ENCODE measurements at places on chromosomes 4 and X.

GRCh38 chr4:153521478-153521877, 55.3 kb downstream of the TMEM131L start:
- DNase-seq: no peak

DNA sequence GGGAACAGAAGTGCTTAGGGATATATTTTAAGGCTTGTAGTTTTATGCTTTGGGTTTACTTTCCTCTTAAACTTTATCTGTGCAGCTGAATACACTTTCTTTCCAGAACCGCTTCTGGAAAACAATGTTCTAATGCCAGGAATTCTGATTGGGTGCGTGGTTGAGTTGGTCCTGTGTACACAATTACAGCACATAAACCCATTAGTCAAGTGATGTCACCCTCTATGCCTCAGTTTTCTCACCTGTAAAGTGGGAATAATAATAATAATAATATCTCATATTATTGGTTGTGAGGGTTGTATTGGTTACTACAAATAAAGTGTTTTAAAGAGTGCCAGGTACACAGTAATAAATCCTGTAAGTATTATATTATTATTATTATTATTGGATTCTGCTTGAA, 129.2 kb downstream of the MID1IP1 start:
- DNase-seq: no peak

GRCh38 chrX:140500441-140500840, 4.4 kb downstream of the SOX3 start:
- DNase-seq: peak; percentile 59

GRCh38 chr4:41579526-41579925, 41.6 kb downstream of the LIMCH1 start:
- DNase-seq: no peak

DNA sequence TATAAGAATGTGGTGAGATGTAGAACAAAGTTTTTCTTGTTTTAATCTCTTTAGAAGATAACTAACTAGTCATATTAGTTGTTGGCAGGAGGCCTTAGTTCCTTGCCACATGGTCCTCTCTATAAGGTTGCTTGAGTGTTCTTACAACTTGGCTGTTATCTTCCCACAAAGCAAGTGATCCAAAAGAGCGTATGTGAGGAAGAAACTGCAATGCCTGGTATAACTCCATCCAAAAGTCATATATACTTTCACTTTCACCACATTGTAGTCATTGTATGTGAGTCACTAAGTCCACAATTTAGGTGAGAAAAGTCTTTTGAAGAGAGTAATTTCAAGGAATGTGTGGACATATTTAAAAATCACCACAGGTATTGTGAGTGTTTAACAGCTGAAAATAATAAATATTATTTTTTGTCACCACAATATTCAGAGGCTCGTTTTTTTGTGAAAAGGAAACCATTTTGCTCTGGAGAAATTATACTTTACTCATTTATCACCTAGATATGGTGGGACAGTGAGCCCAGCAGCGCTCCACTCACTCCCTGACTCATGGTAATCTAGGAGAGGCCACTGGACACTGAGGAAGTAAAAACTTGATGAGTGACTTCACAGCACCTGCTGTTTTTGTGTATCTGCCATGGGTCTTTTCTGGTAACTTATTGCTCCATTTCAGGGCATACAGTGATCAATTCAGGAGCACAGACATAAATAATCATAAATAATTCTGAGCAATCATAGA, 369.4 kb upstream of the NDST3 start:
- no peak for DNase-seq

- peak; percentile 61 for DNase-seq
Measured at GRCh38 chr4:76897536-76898384, at the start of gene SOWAHB. SOWAHB (minus strand) TSS chr4:76898144; CDS start chr4:76897849, 295 bp downstream.

GRCh38 chr4:6109842-6110560, 90.3 kb downstream of the JAKMIP1 start:
- peak; percentile 72 for DNase-seq

DNA sequence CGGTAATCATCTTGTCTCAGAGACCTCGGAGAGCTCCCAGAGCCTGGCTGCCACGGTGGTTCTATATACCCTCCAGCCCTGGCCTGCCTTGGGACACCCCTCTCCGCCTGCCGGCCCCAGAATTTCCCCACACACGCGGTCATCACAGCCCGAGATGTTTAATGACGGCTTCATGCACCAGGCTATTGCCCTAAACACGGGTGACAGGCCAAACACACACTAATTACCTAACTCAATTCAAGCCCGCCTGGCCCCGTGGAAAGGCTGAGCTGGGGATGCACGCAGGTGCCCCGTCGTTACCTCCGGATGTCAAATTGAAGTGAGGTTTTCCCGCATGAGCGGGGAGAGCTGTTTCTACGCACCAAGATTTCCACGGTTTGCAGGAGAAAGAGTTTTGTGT, 72.9 kb upstream of the PPP2R3B start:
- peak; percentile 26 for DNase-seq

DNA sequence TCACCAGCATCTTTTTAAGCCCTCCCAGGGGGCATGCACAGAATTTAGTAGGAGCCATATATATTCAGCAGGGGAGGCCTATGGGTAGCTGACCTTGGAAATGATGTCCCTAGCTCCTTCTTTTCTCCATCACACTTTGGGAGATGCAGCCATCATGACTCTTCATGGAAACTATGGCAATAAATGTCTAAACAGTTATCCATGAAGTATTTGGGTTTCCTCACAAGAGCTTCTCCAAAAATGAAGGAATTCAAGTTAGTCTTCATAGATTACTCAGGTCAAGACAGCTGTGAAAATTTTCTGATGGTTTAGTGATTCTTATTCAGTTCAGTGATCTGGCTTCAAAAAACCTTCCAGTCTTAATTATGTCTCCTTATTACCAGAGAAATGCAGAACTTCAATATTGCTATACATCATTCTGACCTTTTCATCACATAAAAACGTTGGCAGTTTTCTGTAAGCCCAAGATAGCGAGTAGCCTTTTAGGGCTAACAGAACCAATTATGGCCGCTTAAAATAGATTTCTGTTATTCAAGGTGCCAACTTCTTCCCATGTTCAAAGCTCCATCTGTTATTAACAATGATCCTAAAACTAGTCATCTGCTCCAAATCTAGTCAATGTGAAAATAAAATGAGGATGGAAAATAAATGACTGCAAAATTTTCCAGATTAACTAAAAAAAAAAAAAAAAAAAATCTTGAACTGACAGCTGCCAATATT, 52.5 kb downstream of the TMEM156 start:
- DNase-seq: no peak

- DNase-seq: no peak
Measured at GRCh38 chr4:138097912-138098600, 144.1 kb downstream of the SLC7A11 start.

- no peak for DNase-seq
Measured at GRCh38 chrX:47174376-47174775, 19.3 kb upstream of the UBA1 start.

DNA sequence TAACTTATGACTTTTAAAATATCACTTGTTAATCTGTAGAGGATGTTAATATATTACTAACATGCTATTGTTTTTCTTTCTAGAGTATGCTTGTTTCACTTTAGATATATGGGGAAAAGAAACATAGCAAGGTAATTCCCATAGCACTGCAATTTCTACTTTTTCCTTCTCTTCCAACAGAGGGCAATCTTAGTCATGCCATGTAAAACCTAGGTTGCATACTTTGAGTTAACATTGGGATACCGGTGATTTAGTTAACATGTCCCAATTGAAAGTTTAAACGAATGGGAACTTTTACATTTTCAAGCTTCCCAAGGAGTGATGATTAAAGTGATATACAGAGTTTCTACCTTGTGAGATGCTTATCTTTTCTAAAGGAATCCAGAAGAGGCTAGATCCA, 89.4 kb upstream of the IL13RA1 start:
- DNase-seq: no peak

DNA sequence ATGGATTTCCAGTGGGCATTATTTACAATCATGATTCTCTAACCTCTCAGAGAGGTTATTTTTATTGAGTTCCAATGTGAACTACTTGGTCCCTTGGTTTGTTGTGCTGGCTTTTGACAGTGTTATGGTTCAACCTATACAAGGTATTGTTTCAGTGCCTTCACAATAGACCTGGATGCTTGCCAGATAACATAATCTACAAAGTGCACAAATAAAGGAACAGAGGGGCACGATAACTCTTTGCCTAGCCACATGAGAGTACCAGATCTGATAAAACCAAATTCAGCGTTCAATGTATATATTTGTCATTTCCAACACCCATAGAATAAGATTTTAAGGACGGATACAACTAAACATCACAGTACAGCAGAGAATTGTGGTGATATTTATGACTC, 120.8 kb downstream of the RASL11B start:
- DNase-seq: no peak

- peak; percentile 20 for DNase-seq
Measured at GRCh38 chr4:169902658-169903345, 123.4 kb downstream of the MFAP3L start.

GRCh38 chr4:110201502-110201901, 3.1 kb upstream of the ELOVL6 start:
- DNase-seq: peak; percentile 80

- DNase-seq: no peak
Measured at GRCh38 chr4:178553201-178553600, 1111.0 kb upstream of the AGA start.

DNA sequence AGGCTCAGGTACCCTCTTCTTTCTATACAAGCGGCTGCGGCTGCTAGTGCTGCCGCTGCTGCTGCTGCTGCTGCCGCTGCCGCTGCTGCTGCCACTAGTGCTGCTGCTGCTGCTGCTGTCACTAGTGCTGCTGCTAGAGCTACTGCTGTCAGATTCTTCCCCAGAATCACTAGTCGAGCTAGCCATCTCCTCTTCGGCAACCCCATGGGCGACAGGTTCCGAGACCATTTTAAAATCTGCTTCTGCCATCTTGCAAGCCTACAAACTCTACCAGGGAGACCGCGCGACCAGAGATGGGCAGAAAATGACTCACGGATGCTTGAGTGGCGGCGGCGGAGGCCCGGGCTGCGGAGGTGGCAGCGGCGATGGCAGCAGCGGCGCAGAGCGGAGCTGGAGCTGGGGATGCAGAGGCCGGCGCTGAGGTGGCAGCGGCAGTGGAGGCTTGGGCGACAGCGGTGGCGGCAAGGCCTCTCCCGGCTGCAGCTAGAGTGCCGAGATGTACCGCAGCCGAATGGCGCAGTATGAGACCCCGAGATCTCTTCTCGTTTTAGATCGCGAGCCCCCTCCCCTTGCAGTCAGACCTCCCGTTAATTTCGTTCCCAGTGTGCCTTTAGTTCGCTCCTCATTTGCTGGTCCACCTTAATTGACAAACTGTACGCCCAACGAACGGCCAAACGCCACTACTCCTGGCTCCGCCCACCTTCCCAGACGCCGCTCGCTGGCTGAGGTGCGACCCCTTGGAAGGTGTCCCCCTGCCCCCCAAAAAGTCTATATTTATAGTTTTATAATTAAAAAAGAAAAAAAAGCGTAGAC, at the start of gene NAP1L3:
NAP1L3 (minus strand) TSS at position 523 of the 813 bp plus-strand sequence; CDS start at position 249, 274 bp downstream.
- DNase-seq: peak; percentile 93

GRCh38 chrX:31070057-31070468, 1.8 kb downstream of the FTHL17 start:
- no peak for DNase-seq

- DNase-seq: no peak
Measured at GRCh38 chrX:24676403-24677024, 17.2 kb upstream of the POLA1 start.

- DNase-seq: no peak
Measured at GRCh38 chr4:138103597-138104283, 138.4 kb downstream of the SLC7A11 start.

DNA sequence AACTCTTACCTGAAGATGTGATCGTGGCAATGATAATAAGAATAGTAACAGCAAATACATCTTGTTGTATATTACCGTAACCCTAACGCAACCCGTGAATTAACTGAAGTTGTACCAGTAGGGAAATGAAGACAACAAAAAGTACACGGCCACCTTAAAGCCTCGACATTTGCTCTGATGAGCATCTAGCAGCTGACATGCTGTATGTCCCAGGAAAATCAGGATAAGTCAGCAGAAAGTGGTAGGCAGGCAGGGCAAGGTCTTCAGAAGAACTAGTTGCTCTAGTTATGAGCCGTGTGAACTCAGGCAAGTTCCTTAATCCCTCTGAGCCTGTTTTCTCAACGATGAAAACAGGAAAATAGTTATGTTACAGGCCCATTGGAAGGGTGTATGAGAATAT, 7.7 kb upstream of the ASB5 start:
- DNase-seq: no peak

DNA sequence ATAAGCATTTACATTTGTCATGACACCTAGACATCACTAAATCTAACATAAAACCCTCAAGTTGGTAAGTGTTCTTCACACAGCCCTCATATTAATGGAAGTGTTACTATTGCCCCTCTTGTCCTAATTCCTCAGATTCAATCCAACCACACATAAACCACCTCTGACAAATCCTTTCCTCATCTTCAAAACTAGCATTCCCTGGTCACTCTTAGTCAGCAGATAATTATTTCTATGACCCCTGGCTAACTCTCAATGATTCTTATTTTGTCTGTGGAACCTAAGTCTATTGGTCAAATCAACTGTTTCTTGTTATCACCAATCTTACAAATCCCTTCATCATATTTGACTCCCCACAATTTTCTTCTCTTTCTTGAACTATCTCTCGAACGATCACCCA, 168.6 kb downstream of the PPP3CA start:
- no peak for DNase-seq

DNA sequence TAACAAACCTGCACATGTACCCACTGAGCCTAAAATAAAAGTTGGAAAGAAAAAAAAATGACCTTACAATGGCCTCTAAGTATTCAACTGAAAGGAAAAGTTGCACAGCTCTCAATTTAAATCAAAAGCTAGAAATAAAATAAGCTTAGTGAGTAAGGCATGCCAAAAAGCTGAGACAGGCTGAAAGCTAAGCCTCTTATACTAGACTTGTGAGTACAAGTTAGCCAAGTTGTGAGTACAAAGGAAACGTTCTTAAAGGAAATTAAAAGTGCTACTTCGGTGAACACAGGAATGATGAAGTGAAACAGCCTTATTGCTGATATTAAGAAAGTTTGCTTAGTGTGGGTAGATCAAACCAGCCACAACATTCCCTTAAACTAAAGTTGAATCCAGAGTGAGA, 707.9 kb upstream of the PITX2 start:
- no peak for DNase-seq

- peak; percentile 72 for DNase-seq
Measured at GRCh38 chrX:17788439-17788838, 51.1 kb downstream of the SCML1 start.

- DNase-seq: no peak
Measured at GRCh38 chr4:61619528-61619927, 419.4 kb downstream of the ADGRL3 start.

DNA sequence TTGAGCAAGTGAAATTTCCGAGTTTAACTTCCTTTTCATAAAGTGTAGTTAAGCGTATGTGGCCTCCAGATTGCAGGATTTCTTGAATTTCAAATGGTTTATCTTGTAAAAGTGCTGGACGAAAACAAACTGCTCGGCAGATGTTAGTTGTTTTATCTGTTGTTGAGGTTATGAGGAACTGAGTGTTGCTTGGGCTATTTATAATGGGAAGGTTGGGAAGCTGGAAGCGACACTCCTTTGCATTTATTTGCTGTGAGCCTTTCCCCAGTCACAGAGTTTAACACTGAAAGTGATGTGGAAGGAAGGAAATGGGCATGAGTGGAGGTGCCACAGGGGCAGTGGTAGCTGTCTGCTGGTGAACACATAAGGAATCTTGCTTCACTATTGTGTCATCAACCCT, 284.9 kb downstream of the PCDH7 start:
- DNase-seq: no peak
